ENCODE measurements at places on chromosomes 12 and 14.

- no peaks in the 10 kb centered on the region for H3K27me3 ChIP-seq
- no peak for DNase-seq
Measured at GRCh38 chr14:35688126-35688826, 120.8 kb downstream of the RALGAPA1 start.

GRCh38 chr14:80456209-80456608 is 244.9 kb upstream of the DIO2 start:
- no peaks in the 10 kb centered on the region for H3K36me3 ChIP-seq
- H3K27me3 ChIP-seq = no peaks in the 10 kb centered on the region
- no peak overlapping the region for H3K27ac ChIP-seq
- DNase-seq = no peak

DNA sequence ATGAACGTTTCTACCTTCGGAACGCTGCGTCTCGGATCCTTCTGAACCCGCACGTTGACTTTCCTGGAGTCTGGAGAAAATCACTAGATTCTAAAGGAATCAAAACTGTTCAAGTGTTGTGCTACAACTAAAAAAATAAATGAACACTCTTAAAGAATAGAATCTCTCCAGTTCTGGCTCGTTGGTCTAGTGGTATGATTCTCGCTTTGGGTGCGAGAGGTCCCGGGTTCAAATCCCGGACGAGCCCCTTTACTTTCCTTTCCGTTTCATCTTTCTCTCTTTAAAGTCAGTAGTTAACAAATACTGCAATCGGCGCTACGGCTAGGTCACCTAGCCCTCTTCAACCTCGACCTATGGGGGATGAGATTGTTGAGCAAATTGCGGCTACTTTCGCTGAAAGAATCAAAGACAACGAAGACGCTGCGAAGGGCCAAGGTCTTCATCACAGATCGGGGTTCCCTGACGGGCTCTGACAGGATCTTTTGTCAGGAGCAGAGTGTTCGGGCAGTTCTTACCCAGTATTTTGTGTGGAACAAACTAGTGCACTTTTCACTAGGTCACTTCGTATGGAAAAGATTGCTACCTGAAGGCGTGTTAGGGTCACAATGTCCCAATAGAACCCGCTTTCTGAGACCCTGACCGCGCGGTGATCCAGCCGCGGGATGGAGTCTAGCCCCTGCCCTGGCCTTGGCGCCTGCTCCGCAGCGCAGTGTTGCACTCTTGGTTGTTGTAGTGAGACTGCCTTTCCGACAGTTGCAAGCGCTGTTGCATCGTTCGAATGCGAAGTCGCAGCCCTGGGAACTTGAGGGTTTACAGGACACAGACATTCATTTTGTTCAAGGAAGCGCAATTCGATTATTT is 8.4 kb downstream of the OR6S1 start:
- H3K36me3 ChIP-seq = no peaks in the 10 kb centered on the region
- H3K27me3 ChIP-seq = peaks cover 27% of the 10 kb centered on the region
- H3K27ac ChIP-seq = no peak overlapping the region
- no peak for DNase-seq

- no peak for DNase-seq
- H3K4me1 ChIP-seq = no peaks in the 10 kb centered on the region
- H3K27ac ChIP-seq = no peak overlapping the region
- no peak overlapping the region for H3K4me3 ChIP-seq
- H3K27me3 ChIP-seq = no peaks in the 10 kb centered on the region
Measured at GRCh38 chr12:15038137-15038536, 65.3 kb downstream of the PDE6H start.

DNA sequence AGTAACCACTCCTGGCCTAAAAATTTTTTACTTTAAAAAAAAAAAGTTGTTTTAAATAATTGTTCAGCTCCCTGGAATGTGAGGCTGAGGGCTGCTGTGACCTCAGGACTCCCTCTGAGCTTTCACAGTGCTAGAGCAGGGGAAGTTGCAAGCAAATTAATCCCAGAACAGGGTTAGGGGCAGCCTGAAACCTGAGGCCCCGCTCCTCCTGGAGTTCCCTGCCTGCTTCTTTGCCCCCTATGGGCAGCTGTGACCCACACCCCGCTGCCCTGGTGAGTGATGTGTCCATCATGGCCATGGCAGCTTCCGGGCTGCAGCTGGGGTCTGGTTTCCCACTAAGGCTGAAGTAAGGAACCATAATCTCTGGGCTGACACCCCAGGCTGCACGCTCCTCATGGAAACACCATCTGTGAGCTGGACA is 9.5 kb downstream of the RITA1 start:
- H3K27me3 ChIP-seq = no peaks in the 10 kb centered on the region
- H3K36me3 ChIP-seq = peaks cover 13% of the 10 kb centered on the region
- peaks cover 26% of the 10 kb centered on the region for H3K4me1 ChIP-seq
- H3K4me3 ChIP-seq = no peak overlapping the region
- no peak overlapping the region for H3K27ac ChIP-seq

- H3K4me3 ChIP-seq = no peak overlapping the region
Measured at GRCh38 chr14:68506021-68506644, 286.7 kb downstream of the ZFP36L1 start.

- peaks cover 2% of the 10 kb centered on the region for H3K4me1 ChIP-seq
- no peaks in the 10 kb centered on the region for H3K27me3 ChIP-seq
- no peaks in the 10 kb centered on the region for H3K36me3 ChIP-seq
- DNase-seq = peak; percentile 86
- H3K4me3 ChIP-seq = no peak overlapping the region
Measured at GRCh38 chr12:64103825-64104740, 118.0 kb downstream of the KICS2 start.

DNA sequence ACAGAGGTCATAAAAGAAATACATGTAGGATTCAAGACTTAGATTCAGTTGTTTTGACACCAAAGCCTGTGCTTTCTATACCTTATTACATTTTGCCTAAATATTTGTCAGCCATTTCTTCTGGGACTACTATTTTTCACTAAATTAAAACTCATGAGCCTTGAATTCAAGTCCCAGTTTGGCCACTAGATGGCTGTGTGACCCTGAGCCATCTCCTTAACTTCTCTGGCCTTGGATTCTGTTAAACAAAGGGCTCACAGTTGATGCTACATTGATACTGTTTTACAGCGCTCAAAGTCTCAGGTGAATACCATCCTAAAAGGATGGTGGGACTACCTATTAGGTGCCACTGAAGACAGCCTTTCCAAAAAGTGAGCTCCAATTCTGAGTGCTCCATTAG is 39.6 kb upstream of the CCDC198 start:
- H3K4me3 ChIP-seq = no peak overlapping the region
- H3K36me3 ChIP-seq = no peaks in the 10 kb centered on the region
- H3K4me1 ChIP-seq = no peaks in the 10 kb centered on the region
- no peak overlapping the region for H3K27ac ChIP-seq
- H3K27me3 ChIP-seq = no peaks in the 10 kb centered on the region

GRCh38 chr12:59626382-59626781 is 30.6 kb downstream of the SLC16A7 start:
- no peak for DNase-seq
- no peak overlapping the region for H3K27ac ChIP-seq
- H3K4me3 ChIP-seq = no peak overlapping the region
- H3K27me3 ChIP-seq = no peaks in the 10 kb centered on the region
- peaks cover 6% of the 10 kb centered on the region for H3K4me1 ChIP-seq

DNA sequence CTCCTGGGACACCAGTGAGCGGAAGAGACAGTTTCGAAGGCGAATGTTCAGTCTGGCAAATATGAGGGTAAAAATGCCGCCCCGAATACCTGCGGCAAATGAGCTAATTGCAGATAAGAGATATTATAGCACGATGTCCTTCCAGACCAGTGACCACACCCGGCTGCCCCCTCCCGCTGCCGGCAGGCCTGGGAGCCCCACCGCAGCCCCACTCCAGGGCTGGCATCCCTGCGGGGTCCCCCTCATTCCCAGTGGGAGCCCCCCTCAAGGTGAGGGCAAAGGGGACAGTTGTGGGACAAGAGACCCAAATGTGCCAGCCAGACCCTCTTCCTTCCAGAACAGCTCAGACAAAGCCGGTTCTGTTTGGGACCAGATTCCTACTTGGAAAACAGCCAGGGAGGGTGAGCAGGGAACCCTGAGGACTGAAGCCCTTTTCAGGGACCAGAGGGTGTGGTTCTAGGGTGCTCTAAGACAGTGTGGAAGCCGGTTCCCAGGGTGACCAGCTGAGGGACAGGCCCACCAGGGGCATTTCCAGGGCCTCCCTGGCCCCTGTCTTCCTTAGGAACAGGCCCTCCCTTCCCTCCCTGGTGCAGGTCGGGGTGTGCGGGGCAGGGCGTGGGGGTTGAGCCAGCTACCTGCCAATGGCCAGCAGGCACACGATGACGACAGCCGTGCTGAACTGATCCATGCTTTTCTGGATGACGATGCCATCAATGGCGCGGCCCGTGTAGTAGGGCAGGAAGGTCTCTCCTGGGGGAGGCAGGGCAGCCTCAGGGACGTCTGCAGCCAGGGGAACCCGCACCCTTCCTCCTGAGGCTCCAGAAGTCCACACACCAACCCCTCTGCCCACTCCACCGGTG is 16.2 kb downstream of the ABCB9 start:
- peaks cover 16% of the 10 kb centered on the region for H3K4me1 ChIP-seq
- DNase-seq = no peak
- no peaks in the 10 kb centered on the region for H3K27me3 ChIP-seq
- H3K4me3 ChIP-seq = no peak overlapping the region
- H3K27ac ChIP-seq = no peak overlapping the region

GRCh38 chr14:22532345-22533056 is 56.5 kb downstream of the DAD1 start:
- no peak overlapping the region for H3K27ac ChIP-seq
- no peak for DNase-seq
- H3K4me1 ChIP-seq = no peaks in the 10 kb centered on the region
- H3K4me3 ChIP-seq = no peak overlapping the region
- no peaks in the 10 kb centered on the region for H3K36me3 ChIP-seq

DNA sequence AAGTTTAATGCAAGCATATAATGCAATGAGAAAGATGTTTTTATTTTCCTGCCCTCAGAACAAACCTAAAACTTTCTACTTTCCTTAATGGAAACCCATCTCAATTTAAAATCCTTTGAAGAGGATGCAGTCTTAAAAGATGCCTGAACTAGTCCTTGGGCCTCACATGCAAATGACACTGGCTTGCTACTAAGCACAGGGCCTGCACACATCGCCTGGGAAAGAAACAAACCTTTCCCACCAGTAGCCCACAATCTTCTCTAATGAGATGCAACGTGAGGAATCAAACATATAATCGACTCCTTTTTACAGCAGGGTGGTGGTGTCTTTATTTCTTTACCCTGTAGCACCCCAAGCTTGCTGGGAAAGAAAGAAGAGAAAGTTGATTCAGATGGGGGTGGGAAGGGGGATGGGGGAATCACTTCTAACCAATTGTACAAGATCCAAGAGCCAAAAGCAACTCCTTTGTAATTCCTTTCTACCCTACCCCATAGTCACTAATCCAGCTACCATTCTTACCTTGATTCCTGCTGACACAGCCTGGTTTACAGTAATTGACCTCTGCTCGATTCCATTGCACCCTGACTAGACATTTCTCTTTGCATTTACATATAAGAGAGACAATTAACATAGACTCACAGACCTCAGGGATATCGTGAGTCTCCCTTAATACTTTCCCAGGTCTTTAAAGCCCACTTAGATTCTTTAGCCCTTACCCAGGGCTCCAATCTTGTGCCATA is 69.5 kb upstream of the FERMT2 start:
- H3K27me3 ChIP-seq = no peaks in the 10 kb centered on the region
- no peak overlapping the region for H3K4me3 ChIP-seq
- no peak overlapping the region for H3K27ac ChIP-seq
- no peak for DNase-seq
- no peaks in the 10 kb centered on the region for H3K36me3 ChIP-seq

GRCh38 chr12:64059685-64060084 is 162.4 kb downstream of the KICS2 start:
- no peaks in the 10 kb centered on the region for H3K27me3 ChIP-seq
- no peak for DNase-seq
- no peaks in the 10 kb centered on the region for H3K4me1 ChIP-seq
- no peak overlapping the region for H3K4me3 ChIP-seq

- H3K27ac ChIP-seq = no peak overlapping the region
- no peak overlapping the region for H3K4me3 ChIP-seq
- H3K27me3 ChIP-seq = no peaks in the 10 kb centered on the region
- peak; percentile 82 for DNase-seq
Measured at GRCh38 chr12:56836317-56836716, 73.2 kb downstream of the HSD17B6 start.

- H3K27me3 ChIP-seq = peaks cover 3% of the 10 kb centered on the region
- no peak overlapping the region for H3K4me3 ChIP-seq
- H3K36me3 ChIP-seq = no peaks in the 10 kb centered on the region
- H3K4me1 ChIP-seq = peaks cover 18% of the 10 kb centered on the region
- H3K27ac ChIP-seq = no peak overlapping the region
Measured at GRCh38 chr14:61262082-61262481, 19.1 kb downstream of the TMEM30B start.

DNA sequence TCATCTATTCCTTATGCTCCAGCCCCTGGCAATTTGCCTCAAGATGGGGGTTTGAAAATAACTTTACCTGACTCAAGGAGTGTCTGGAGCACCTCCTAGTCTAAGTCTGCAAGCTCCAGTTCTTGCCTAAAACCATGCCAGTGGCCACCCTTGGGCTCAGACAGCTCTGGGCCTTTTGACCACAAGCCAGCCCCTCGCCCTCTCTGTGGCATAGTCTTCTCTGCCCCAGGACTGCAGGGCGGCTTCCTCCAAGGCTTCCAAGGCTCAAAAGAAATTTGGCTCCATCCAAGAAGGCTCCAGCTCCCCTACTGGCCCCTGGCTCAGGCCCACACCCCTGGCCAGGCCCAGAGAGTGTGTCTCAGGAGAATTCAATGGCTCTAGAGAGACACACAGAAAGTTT is 14.8 kb downstream of the ACVRL1 start:
- no peaks in the 10 kb centered on the region for H3K27me3 ChIP-seq

DNA sequence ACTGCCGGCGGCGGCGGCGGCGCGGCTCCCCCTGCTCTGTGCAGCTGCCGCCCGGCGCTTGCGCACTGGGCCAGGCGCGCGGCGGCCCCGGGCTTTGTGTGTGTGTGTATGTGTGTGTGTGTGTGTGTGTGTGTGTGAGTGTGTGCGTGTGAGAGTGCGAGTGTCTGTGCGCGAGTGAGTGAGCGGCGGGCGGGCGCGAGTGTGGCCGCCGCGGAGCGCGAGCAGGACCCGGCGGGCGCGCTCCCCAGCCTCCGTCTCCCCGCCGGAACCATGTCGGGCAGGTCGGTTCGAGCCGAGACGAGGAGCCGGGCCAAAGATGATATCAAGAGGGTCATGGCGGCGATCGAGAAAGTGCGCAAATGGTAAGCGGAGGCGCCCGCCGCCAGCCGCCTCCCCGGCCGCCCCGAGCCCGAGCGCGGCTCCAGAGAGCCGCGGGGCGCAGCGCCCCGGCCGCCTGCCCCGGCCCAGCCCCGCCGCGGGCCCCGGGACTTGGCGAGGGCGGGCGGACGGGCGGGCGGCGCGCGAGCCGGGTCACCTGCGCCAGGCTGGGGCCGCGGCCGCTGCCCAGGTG is at the start of gene BCL7A:
BCL7A (plus strand) TSS at position 63 of the 571 bp plus-strand sequence; CDS start at position 271, 208 bp downstream.
- peak; percentile 77 for DNase-seq
- no peak within 1 kb of the TSS for H3K4me3 ChIP-seq
- H3K27me3 ChIP-seq = no peaks in the 10 kb centered on the region
- peak within 1 kb of the TSS; percentile 41 for H3K27ac ChIP-seq
- H3K36me3 ChIP-seq = no peaks in the 10 kb centered on the region

DNA sequence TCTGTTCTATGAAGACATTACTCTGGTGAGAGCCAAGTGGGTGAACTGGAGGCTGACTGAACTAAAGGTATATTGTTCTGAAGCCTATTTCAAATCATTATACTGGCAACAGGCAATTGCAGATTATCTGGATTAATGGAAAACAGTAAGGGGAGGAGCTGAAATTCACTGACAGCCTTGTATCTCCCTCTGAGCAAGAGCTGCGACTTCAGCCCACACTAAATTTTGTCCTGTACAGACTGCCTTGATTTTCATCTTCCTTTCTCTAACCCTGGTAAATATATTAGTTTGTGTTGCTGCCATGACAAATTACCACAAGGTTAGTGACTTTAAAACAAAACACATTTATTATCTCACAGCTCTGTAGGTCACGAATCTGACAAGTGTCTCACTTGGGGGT is 231.1 kb downstream of the SLC2A13 start:
- no peak overlapping the region for H3K4me3 ChIP-seq
- no peaks in the 10 kb centered on the region for H3K4me1 ChIP-seq
- no peak overlapping the region for H3K27ac ChIP-seq
- H3K27me3 ChIP-seq = no peaks in the 10 kb centered on the region
- no peaks in the 10 kb centered on the region for H3K36me3 ChIP-seq
- no peak for DNase-seq
